Right lung (tissue), 10 donors: ENCODE measurements at places on chromosomes 16 and 17. TPM values are rescaled to one million over a fixed set of nuclear protein-coding genes. Genes with fewer than 3 reads are reported as not detected.

KRTAP1-1 gene
- polyA plus RNA-seq = not detected

EFNB3 gene
- 36.1 TPM for polyA plus RNA-seq

KRTAP4-6 gene
- polyA plus RNA-seq = not detected

SEZ6L2 gene
- 4.1 TPM for polyA plus RNA-seq

MT1M gene
- 0.92 TPM for polyA plus RNA-seq

AIPL1 gene
- polyA plus RNA-seq = 0.05 TPM

IL17C gene
- polyA plus RNA-seq = not detected

ATP2A1 gene
- 2.2 TPM for polyA plus RNA-seq

KLHL10 gene
- polyA plus RNA-seq = not detected

NPIPB9 gene
- 2.1 TPM for polyA plus RNA-seq

LRRC37A gene
- polyA plus RNA-seq = 6.0 TPM

OTOA gene
- polyA plus RNA-seq = not detected

UTP4 gene
- polyA plus RNA-seq = 46.4 TPM

OTOP3 gene
- not detected for polyA plus RNA-seq
